Stimulated activated CD8-positive, alpha-beta memory T cell treated with anti-CD3 and anti-CD28 coated beads, Interleukin-7, amount 100 ng/mL, for 1 hour (primary cell): ENCODE measurements at places on chromosomes 1 and 21.

DNA sequence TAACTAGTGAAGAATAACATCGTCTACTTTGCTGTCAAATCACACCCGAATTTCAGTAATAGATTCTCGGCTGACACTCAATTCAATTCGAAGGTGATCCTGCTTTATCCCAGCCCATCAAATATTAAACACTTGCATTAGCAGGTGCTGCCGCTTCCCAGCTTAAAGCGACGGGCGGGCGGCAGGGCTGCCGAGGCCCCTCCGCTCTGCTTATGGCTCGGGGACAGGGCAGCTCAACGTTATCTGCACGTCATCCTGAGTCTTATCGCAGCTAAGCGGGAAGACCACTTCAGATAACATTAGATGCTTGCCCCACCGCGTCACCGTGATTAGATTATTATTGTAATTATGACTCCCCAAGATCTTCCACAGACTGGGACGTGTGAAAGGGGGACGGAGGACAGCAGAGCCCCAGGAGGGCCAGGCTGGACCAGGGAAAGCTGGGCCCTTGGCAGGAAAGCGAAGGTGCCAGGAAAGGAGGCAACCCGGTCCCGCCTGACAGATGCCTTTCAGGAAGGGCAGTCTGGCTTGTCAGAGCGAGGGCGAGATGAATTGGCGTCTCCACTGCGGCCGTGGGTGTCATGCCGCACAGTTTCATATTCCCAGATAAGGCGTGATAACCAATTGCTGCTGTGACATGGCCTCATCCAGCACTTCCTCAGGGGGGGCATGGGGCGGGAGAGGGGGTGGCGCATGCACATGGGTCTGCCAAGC, 37.0 kb downstream of the DMAP1 start:
- DNase-seq = no peak

GRCh38 chr1:47582891-47583608, 145.2 kb downstream of the FOXD2 start:
- DNase-seq = no peak

DNA sequence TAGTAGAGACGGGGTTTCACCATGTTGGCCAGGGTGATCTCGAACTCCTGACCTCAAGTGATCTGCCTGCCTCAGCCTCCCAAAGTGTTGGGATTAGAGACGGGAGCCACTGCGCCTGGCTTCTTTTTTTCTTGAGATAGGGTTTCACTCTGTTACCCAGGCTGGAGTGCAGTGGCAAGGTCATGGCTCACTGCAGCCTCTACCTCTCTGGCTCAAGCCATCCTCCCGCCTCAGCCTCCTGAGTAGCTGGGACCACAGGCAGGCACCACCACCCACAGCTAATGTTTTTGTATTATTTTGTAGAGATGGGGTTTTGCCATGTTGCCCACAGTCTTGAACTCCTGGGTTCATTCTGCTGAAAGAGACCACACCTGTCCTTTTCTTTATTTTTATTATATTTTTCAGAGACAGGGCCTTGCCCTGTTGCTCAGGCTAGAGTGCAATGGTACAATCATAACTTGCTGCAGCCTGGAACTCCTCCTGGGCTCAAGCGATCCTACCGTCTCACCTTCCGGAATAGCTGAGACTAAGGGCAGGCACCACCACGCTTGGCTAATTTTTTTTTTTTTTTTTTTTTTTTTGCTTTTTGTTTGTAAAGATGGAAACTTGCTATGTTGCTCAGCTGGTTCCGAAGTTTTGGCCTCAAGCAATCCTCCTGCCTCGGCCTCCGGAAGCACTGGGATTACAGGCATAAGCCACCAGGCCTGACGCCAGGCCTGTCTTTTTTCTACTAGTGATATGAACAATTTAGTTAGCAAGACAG, 3.1 kb downstream of the LMNA start:
- no peak for DNase-seq

GRCh38 chr1:84672080-84672854, 18.0 kb downstream of the SSX2IP start:
- no peak for DNase-seq

GRCh38 chr1:205301205-205301821, 20.2 kb downstream of the NUAK2 start:
- no peak for DNase-seq

DNA sequence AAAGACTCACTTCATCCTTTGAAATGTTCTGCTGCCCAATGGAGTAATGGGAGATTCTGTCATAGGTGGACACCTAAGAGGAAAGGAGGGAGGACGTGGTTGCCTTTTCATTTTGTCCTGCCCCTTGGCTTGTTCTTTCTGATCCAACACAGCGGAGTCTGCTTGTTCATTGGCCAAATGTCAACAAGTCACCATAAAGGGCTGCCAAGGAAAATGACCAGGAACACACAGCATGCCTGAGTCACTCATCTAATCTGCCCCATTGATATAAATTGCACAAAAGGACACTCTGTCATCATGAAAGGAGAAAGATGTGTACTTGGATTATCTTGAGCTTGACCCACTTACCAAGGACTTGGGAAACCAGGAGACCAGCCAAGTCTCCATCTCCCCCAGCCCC, 422.9 kb downstream of the SETD4 start:
- DNase-seq = no peak

DNA sequence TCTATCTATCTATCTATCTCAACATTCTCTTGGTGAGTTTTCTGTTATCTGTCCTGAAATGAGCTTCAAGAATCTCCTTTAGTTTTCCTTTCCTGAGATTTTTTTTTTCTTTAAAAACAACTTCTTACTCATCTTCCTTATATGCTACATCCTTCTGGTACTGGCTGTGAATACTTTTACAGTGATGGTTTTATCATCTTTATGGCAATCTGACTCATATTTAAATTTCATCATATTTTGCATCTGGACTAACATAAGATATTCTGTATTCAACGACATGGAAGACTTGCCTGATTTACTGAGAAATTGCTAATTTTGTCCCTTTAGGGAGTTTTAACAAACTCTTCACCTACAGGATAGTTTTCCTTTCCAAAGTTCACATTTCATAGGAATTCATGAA, 33.0 kb downstream of the PDE4B start:
- DNase-seq = no peak

DNA sequence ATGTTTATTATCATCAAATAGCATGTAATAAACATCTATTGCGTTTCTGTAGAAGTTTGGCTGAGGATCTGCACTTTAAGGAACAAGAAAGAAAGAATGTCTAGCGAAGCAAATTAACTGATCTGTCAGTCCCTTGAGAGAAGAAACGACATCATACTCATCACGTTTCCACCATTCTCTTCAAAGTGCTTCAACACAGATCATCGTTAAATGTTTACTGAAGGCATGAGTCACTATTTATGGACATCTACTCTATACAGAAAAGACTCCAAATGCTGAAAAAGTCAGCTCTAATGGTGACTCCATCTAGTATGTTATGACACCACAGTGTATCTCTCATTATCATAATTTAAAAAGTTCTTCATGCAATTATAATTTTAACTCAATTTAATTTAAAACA, 369.1 kb downstream of the RGS7 start:
- DNase-seq = no peak

GRCh38 chr1:2317230-2318065, 73.9 kb downstream of the MORN1 start:
- DNase-seq = no peak

DNA sequence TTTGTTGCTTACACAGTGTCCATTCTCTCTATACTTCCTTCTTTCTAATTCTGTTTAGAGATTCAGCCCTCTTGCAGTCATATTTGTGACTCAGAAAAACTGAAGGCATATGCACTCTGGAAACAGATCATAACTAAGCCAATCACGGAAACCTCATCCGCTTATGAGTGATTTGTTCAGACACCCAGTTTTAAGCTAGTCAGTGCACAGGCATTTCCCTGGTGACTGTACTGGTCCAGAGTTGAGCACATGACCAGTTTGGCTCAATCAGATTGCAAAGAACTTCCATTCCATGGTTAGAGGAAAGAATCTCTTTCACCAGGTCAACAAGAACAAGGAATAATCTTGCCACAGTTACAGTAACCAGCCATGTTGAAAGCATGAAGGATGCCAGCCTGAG, 69.2 kb upstream of the SGIP1 start:
- DNase-seq = no peak

DNA sequence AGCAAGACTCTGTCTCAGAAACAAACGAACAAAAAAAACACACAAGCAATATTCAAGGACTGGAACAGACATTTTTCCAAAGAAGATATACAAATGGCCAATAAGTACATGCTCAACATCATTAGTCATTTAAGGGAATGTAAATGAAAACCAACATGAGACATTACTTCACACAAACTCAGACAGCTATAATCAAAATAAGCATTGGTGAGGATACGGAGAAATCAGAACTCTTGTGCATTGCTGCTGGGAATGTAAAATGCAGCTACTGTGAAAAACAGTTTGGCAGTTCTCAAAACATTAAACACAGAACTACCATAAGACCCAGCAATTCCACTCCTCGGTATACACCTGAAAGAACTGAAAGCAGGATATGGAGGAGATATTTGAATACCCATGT, 15.4 kb downstream of the NOL9 start:
- DNase-seq = no peak

- DNase-seq = no peak
Observed at GRCh38 chr1:54391450-54392209, 14.6 kb downstream of the SSBP3 start.

DNA sequence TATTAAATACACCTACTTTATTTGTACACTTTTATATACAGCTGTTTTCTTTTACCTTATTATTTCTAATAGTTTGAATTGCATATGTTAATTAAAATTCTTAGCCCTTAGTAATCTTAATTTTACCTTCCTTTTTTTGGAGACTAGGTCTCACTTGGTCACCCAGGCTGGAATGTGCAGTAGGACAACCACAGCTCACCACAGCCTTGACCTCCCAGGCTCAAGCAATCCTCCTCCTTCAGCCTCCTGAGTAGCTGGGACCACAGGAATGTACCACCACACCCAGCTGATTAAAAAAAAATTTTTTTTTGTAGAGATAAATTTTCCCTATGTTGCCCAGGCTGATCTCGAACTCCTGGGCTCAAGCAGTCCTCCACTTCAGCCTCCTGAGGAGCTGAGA, 15.0 kb upstream of the SDC3 start:
- DNase-seq = no peak

GRCh38 chr1:203932556-203932955, 71.2 kb downstream of the SNRPE start:
- no peak for DNase-seq

DNA sequence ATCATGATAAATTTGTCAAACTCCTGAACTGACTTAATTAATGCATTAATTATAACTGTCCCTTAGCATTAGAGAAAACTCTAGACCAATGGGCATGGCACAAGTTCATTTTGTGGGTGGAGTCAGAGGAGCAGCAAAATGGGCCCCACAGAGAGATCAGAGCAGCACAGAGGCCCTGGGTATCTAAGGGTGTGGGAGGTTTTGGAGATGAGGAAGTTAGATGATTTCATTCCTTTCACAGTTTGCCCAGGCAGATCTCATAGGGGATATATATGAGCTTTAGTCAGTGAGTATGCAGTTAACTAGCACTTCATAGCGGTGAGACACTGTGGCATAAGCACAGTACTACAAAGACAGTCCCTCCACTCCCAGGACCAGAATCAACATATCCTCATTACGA, 117.3 kb downstream of the MAB21L3 start:
- no peak for DNase-seq

- DNase-seq = no peak
Observed at GRCh38 chr1:163820766-163821165, 499.0 kb downstream of the NUF2 start.

DNA sequence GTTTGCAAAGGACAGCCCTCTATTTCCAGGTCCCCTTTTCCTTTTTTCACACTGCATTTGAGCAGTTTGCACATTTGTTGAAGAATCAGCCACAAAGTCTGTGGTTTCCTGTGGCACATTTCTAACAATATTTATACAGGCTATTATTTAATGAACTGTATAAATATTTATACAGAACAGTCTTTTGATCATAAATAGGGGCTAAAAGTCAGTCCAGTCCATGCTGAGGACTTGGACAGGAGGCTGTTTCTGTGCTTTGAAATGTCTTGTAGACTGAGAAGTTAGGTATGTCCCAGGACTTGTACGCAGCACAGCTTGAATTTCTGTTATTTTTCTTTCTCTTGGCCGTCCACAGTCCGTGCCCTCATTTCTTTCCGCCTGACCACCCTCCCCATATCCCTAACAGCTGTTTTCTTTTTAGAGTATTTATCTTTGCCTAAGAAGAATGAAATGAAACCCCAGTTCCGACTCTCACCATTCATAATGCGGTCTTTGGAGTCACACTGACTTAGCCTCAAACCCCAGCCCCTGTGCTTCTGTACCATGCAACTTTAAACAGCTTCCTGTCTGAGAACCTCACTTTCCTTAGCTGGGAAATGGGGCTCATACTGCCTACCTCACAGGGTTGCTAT, 19.7 kb downstream of the FGGY start:
- no peak for DNase-seq

DNA sequence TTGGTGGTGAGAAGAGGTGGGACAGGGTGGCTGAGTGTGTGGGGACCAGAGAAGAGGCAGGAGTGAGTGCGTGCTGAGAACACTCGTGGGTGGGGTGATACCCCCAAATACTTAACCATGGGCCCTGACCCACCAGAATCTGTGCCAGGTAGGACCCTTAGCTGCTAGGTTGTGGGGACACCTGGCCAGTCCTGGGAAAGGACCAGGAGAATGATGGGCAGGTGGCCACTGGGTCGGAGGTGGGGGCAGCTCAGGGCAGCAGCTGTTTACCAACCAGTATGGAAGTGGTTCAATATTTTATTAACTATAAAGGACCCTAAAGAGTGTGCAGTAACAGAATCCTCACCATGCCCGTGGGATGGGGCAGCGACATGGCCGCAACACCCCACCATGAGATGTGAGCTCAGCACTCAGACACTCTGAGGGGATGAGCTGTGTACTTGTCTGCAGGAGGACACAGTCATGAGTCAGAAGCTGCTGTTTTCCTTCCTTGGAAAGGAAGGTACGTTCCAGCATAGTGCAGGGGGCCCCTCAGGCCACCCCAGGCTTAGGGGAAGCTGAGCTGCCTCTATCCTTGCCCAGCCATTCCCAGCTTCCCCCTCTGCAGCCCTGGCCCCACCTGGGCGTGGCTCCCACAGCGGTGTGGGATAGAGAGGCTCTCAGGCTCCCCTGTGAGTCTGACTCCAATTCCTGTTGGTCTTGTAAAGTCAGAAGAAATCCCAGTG, 25.4 kb downstream of the TEX35 start:
- no peak for DNase-seq

- DNase-seq = no peak
Observed at GRCh38 chr1:233909195-233909594, 4.7 kb downstream of the SLC35F3 start.

GRCh38 chr1:6923012-6923411, 137.8 kb downstream of the CAMTA1 start:
- DNase-seq = no peak

GRCh38 chr1:187010571-187011309, 182.0 kb downstream of the PLA2G4A start:
- DNase-seq = no peak
